ENCODE measurements at places on chromosomes 1 and 21.

GRCh38 chr1:81540216-81540615 lies 260.5 kb upstream of the ADGRL2 start:
- no peak for DNase-seq

DNA sequence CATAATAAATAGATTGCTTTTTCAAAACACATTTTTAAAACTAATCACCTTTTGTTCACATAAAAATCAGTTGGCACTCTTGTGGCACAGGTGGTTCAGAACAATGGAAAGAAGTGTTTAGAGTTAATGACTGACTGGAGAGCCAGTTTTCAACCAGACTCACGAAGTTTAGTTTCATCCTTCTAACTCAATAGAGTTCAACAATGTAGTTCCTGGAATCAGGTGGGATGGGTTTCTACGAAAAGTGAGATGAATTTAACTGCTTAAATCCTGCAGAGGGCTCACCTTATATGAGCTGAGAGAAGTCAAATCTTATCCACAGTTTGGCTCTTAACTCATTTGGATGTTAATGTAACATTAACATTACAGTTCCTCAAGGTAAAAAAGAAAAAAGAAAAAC lies 116.5 kb downstream of the SMYD2 start:
- no peak for DNase-seq

- no peak for DNase-seq
Measured at GRCh38 chr1:205451202-205451601, 4.6 kb downstream of the BLACAT1 start.

- DNase-seq: no peak
Measured at GRCh38 chr1:162230517-162230916, 146.1 kb downstream of the SPATA46 start.

GRCh38 chr1:30198451-30198760 lies 525.0 kb downstream of the MATN1 start:
- no peak for DNase-seq

- no peak for DNase-seq
Measured at GRCh38 chr1:67755619-67756018, 70.6 kb downstream of the GADD45A start.

GRCh38 chr1:231727171-231727570 lies 100.6 kb downstream of the DISC1 start:
- no peak for DNase-seq

All from ACHN (cell line).